ENCODE measurements at places on chromosomes 11 and 22.

- ATAC-seq = no peak
Observed at GRCh38 chr22:43477966-43478365, 66.2 kb downstream of the MPPED1 start.

DNA sequence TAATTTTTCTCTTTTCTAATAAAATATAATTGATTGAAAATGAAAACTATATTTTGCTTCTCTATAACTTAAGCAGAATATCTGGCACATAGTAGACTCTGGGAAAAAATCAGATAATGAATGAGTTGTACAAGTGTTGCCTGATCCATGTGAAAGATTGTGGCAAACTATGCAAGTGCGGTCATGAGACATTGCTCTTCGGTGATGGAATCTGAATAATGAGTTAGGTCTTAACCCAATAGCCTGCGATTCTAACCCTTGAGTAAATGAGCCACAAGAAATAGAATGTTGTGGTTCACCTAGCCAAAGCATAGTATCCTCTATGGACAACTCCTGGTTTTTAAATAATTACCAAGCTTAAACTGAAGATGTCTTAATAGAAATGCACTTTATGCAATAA is 333.7 kb upstream of the LUZP2 start:
- no peak for ATAC-seq

GRCh38 chr11:126711977-126712625 is 288.5 kb downstream of the KIRREL3 start:
- peak; percentile 64 for ATAC-seq

- peak; percentile 52 for ATAC-seq
Observed at GRCh38 chr11:17366495-17366894, 14.9 kb downstream of the NCR3LG1 start.

DNA sequence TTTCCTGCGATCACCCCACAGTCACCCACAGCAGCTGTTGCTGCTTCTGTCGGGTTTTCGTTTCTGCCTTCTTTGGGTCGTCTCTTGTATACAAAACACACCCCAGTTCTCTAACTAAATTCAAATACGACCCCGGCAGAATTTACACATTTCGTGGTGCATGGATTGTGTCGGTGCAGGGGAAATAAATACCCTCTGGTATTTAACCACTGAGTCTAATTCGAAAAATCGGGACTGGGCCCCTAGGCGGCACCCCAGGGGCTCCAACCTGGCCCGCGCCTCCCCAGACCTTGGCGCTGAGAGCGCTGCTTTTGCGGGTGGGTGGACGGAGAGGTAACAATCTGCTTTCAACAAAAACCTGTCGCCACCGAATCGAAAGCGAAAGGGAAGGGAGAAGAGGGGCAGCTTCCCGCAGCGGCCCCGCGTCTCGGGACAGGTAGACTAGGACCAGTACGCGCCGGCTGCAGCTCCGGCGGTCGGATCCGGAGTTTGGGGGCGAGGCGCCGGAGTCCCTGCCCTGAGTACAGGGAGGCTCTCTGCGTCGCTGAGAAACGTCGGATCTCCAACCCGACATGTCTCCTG is 4.4 kb downstream of the ALX4 start:
- no peak for ATAC-seq

- ATAC-seq = peak; percentile 72
Observed at GRCh38 chr11:69205743-69206612, 50.2 kb downstream of the SMIM38 start.

- no peak for ATAC-seq
Observed at GRCh38 chr11:43010042-43010441, 301.8 kb upstream of the API5 start.

GRCh38 chr22:24482575-24482974 is 12.6 kb upstream of the UPB1 start:
- peak; percentile 92 for ATAC-seq

DNA sequence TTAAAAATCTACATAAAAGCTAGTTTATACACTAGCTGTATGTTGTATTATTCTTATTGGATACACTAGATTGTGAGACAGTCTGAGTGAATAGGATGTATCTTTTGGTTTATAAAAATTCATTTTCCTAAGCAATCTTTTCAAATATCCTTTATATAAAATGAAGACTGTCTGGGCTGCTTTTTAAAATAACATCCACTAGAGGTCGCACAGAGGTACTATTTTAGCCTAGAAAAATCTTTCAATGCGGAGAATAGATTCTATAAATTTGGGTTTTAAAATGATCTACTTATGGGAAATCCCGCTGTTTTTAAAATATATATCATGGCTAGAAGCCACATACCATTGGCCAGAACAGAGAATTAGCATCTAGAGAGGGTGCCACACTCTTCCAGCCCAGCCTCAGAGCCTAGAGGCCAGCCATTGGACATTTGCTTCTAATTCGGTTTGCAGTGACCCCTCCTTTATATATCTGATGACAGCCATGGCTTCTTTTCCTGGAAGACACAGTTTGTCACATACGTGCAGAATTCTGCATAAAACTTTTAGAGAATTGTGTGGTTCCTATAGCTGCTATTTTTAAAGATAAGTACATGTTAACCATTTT is 7.3 kb downstream of the C11orf97 start:
- ATAC-seq = no peak

DNA sequence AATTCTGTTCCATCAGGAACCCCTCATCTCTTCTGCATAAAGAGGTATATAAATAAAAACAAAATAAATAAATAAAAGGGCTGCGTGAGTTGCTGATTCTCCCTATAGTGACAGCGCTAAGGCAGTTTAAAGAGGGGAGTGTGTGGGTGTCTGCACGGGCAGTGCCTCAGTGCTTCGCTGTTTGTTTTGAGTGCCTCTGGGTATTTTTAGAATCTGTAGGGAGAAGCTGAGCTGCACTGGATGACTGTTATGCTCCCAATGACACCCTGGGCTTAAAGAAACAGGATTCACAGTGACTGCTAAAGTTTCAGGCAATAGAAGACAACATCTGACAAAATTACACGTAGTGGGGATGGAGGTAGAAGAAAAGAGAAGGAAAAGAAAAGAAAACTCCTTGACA is 38.8 kb downstream of the SLC1A2 start:
- ATAC-seq = no peak

- no peak for ATAC-seq
Observed at GRCh38 chr11:94184846-94185245, 56.2 kb downstream of the PANX1 start.

GRCh38 chr11:70049045-70049444 is 29.1 kb upstream of the ANO1 start:
- no peak for ATAC-seq

GRCh38 chr11:31818425-31818755 is 7.3 kb upstream of the PAX6 start:
- no peak for ATAC-seq

DNA sequence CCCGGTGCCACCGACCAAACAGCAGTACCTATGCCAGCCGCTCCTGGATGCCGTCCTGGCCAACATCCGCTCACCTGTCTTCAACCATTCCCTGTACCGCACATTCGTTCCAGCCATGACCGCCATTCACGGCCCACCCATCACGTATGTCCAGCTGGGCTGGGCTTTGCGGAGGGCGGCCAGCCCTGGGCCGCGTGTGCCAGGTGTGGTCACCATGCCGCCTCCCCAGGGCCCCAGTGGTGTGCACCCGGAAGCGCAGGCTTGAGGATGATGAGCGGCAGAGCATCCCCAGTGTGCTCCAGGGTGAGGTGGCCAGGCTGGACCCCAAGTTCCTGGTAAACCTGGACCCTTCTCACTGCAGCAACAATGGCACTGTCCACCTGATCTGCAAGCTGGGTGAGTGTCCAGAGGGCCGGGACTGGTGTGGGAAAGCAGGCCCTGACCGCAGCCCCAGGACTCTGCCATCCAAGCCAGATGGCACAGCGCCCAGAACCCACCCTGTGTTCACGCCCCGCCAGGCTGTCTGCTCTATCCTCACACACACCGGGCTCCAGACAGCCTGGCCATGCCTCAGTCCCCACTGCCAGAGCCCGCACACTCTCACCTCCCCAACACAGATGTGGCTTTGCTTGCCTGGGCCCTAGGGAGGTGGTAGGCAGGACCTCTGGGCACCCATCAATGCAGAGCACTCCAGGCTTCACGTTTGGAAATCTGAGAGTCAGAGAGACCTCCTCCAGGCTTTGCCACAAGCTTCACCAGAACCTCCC is 77.6 kb downstream of the MED15 start:
- ATAC-seq = peak; percentile 14

- no peak for ATAC-seq
Observed at GRCh38 chr11:99148352-99148751, 127.6 kb downstream of the CNTN5 start.

DNA sequence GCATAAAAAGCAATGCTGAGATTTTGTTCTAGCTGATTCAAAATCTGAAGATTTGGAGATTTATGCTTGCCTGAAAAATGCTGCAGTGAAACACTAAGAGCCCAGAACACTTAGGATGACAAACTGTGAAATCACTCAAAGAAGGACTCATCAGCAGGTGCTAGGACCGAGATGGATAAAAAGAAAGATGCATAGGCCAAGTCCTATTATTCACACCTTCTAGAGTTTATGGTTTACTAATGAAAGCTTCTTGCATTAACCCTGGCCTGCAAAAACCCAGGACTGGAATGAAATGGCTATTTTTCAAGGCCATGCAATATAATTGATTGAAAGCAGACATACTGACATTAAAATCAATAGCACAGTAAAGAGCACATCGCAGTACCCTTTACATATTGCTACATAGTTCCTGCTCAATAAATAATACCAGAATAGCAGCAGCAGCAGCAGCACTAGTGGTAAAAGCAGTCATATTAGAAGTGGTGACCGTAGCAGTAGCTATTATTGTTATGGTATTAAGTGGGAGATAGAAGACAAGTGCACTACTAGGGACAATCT is 161.7 kb downstream of the RAB38 start:
- ATAC-seq = peak; percentile 83

DNA sequence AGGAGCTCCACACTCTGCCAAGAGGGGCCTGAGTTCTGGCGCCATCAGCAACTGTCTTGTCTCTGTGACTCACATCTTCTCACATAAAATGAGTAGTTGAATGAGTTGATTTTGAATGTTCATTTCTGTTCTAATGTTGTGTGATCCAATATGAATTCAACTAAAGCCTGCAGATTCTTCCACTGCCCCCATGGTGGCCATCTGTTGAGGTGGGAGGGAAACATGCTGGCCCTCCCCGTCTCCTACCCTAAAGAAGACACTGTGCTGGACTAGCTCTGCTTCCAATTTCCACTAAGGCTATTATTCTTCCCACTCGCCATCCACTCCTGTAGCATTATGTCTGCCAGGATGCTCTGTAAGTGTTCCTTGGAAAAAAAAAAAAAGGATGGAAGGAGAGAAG is 555.6 kb upstream of the LARGE1 start:
- no peak for ATAC-seq

DNA sequence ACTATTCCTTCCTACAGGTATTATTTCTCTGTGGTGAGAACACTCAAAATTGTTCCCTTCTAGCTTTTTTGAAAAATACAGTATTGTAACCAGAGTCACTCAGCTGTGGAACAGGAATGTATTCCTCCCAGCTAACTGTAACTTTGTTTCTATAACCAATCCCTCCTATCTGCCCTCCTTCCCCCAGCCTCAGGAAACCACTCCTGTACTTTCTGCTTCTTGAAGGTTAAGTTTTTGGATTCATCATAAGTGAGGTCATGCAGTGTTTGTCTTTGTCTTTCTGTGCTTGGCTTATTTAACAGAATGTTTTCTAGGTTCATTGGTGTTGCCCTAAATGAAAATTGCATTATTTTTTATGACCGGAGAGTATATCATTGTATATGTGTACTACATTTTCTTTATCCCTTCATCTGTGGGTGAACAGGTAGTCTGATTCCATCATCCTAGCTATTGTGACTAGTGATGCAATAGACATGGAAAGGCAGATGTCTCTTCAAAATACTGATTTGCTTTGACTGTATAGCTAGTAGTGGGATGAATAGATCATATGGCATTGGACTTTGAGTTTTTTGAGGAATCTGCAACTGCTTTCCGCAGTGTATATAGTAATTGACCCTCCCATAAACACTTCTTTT is 112.9 kb upstream of the GRK3 start:
- ATAC-seq = no peak

- ATAC-seq = no peak
Observed at GRCh38 chr11:125637840-125638239, 12.9 kb downstream of the CHEK1 start.

- no peak for ATAC-seq
Observed at GRCh38 chr11:129722529-129722928, 93.1 kb upstream of the TMEM45B start.

- no peak for ATAC-seq
Observed at GRCh38 chr22:49955581-49956417, 4.8 kb upstream of the PIM3 start.

- ATAC-seq = peak; percentile 71
Observed at GRCh38 chr11:64240435-64241240, at the start of gene FKBP2. TSS of gene FKBP2 (plus strand) at chr11:64241095. CDS start at chr11:64242388, 1,293 bp downstream.

- no peak for ATAC-seq
Observed at GRCh38 chr22:39475337-39475736, 18.5 kb downstream of the MGAT3 start.

GRCh38 chr11:115159207-115159606 is 345.0 kb downstream of the CADM1 start:
- no peak for ATAC-seq

GRCh38 chr22:46471901-46472721 is 65.3 kb downstream of the CELSR1 start:
- ATAC-seq = peak; percentile 83

DNA sequence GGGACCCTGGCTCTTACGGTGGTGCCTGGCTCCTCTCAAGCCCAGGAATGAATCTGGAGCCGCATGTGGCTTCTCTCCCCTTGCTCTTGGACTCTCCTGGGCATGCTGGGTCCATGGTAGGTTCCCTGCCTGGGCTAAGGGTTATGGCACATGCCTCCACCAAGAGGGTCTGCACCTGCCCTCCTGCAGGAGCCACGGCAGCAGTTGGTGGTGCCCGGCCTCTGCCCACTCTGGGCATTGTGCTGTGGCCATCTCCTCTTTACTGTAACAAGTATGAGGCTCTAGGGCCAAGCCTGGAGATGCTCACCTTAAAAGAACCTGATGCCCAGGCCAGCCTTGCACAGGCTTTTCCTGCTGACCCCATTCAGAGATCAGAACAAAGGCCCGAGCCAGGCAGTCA is 104.0 kb upstream of the PITPNB start:
- no peak for ATAC-seq

DNA sequence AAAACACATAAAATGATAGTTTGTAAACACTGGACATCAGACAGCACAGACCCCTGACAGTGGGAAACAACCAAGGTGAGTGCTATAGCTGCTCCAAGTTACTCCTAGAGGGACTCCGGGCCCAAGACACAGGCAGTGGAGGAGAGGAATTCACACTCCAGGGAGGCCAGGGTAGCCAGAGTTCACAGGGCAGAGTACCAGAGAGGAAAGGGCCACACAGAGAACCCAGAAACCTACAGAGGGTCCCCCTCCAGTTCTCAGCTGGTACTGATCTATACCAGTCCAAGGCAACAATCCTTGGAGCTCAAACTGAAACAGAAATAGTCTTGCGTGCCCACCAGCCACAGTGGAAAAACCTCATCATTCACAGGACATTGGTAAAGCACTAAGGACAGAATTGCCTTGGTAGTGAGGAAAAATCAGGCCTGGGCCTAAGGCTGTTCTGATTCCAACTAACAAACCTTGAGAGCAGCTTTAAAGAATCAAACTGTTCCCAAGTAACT is 7.6 kb downstream of the VPS37C start:
- no peak for ATAC-seq

DNA sequence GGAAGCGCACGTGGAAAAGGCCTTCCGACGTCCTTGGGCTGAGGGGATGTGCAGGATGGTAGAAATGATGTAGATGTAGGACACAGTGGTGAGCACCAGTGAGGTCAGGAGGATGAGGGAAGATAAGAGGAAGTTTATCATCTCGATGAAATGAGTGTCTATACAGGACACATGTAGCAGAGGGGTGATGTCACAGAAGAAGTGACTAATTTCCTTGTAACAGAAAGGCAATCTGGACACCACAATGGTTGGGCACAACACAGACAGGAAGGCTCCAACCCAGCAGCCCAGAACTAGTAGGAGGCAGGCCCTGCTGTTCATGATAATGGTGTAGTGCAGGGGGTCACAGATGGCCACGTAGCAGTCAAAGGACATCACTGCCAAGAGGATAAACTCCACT is 35.0 kb upstream of the OR6M1 start:
- ATAC-seq = no peak
